ENCODE measurements at places on chromosomes 6 and 20. TPM values are rescaled to one million over a fixed set of nuclear protein-coding genes. Genes with fewer than 3 reads are reported as not detected.

LY6G6D gene
- not detected for total RNA-seq

TXLNB gene
- total RNA-seq: 0.07 TPM

PCK1 gene
- 0.19 TPM for total RNA-seq

- no peak for DNase-seq
Observed at GRCh38 chr20:5272268-5272667, 44.5 kb downstream of the PROKR2 start.

- DNase-seq: no peak
Observed at GRCh38 chr6:81534934-81535465, 217.5 kb downstream of the TENT5A start.

DNA sequence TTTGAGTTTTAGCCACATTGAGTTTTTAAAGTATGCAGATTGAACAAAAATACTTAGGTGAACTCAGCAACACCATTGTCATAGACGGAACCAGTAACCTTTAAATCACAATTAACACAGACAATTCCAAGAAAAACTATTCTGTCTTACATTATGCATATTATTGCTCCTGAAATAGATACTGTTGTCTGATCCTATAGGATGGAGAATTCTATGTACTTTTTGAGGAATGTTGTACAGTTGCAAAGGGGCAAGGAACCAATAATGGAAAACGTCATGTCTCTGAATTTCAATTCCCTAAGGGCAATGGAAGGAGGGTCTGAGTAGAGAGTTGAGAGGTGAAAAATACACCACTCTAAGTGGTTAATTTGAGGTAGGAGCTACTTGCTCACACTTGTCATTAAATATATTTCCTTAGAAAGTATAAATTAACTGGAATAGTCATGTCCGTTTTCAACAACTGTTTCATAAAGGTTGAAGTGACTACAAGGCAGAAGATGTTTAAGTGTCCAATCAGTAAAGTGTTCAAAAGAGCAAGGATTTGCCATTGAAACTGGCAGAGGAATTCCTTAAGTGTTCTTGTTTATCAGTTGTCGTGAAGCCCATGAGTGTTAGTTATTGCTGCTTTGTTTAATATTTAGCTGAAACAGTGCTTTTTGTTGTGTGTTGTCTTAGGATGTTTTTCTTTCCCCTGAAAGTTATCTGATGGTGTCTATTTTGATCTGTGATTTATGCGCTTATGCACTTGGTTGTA, 1.3 kb downstream of the NKAIN2 start:
- no peak for DNase-seq

DNA sequence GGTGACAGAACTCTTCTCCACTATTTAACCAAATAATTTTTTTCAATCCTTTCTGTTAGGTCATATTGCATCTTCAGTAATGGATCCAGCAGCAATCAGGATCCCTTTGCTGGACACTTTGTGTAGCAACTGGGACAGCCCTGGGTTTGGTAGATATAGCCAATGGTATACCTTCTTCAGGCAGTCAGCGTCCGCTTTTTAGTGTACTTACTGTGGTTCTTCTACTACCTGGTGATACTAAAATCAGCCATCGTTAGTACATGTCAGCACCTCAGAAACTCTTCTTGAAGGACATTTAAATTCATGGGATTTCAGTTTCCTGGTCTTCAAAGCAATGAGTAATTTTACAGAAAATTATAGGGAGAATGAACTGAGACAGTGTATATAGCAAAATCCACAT, 93.5 kb downstream of the ADGRG6 start:
- no peak for DNase-seq

DNA sequence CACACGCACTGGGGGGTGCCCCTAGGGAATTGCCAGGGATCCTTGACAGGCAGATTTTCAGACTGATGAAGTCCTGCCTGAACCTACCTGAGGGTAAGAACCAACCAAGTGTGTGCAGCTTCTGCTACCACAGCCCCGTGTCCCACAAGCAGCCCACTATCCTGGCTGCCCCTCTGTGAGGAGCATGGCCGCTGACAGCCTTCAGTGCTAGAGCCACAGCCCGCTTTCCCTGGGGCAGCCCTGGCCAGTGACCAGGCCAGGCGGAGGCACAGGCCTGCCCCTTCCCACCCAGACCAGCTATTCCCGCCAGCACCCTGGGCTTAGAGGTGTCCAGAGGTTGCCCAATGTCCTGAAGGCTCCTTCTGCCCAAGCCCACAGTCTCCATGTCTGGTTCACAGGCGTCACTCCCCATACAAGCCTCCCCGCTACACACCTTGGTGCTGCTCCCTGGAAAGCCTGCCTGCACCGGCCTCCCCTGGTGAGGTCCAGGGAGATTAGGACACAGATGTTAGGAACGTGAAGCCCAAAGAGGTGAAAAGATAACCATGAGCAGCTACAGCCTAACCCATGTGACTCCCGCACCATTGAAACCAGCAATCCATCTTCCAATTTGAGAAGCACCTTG, 207.0 kb downstream of the SYNDIG1 start:
- DNase-seq: no peak

GRCh38 chr20:1761116-1761515, 103.5 kb upstream of the SIRPG start:
- no peak for DNase-seq
